CD4-positive, alpha-beta memory T cell (primary cell): ENCODE measurements at places on chromosomes 3 and 15.

- DNase-seq: no peak
Observed at GRCh38 chr3:182711261-182711683, 82.0 kb upstream of the ATP11B start.

DNA sequence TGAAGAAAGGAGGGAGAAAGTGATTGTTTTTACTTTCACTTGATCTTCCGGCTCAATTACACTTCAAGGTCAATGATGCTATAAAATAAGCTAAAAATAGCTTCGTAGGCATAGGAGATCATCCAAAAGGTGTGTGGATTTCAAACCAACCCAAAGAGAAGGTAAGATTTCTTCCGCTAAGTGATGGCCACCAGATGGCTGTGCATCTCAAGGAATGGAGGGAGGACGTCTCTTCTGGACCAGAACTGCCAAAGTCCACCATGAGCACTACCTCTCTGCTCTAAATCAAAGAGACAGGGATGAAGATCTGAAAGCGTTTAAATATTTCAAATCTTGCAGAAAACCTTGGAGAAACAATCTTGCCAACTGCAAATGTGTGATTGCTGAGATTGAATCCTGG is 199.1 kb upstream of the ZPLD1 start:
- DNase-seq: no peak

DNA sequence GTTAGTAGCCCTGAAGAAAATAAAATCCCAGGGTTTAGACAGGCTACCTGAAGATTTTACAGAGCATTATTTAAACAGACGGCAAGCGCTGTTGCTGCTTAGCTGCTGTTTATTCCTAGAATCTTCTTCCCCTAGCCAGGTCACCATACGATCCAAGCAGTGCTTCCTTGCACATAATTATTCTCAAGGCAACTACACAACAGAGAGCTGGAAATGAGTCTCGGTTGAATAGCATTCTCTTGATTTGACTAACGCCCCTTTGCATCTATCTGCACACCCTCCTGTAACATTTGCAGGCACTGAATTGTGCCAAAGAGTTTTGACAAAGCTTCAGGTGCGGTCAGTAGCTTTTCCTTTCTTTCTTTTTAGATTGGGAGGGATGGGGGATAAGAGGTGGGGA is 564.4 kb downstream of the TBL1XR1 start:
- DNase-seq: no peak

DNA sequence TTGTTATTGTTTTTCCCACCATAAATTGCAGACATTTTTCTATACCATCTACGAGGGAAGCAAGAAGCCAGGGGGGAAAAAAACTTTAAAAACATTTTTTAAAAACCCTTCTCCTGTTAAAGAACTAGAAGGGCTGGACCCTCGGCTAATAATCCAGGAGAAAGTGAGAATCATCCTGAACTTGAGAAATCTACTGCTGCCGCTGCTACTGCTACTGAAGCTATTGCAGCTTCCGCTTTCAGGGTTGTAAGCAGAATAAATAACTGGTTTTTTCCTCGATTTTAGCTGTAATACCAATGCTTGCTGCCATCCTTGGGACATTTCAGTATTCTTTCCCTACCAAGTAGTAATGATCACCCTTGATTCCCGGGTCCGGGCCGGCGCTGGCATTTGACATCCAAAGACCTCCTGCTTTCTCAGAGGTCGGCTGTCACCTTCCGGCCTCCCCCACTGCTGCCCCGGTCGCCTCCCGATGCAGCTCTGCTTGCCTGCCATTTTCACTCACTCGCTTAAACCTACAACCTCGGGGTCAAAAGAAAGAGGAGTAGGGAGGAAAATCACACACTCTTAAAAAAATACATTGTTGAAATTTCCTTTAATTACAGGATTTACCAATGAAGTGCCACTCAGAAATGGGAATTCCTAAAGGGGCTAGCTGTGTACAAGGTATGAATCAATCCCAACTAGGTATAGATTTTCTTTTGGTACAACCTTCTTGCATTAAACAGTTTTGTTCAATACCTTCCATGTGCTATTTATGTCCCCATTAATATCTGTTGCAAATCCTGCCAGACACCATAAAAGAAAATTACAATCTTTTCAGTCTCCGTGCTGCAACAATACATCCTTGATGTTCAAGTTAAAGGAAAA is 674 bp upstream of the MECOM start:
- no peak for DNase-seq

DNA sequence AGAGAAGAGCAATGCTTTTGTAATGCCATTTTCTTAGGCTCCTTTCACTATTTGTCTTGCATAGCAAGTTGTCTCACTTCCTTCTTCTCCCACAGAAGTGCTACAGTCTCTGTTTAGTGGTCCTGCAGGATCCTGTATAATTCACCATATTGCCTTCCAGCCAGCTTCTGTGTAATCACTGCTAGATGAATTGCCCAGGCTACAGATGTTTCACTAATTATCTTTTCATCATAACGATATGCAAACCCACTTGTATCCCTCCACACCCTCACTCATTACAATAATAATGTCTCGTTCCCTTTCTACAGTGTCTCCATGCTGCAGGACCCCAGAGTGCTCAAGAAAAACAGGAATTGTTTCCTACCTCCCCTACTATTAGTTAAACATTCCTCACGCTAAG is 402.9 kb downstream of the TBL1XR1 start:
- no peak for DNase-seq

DNA sequence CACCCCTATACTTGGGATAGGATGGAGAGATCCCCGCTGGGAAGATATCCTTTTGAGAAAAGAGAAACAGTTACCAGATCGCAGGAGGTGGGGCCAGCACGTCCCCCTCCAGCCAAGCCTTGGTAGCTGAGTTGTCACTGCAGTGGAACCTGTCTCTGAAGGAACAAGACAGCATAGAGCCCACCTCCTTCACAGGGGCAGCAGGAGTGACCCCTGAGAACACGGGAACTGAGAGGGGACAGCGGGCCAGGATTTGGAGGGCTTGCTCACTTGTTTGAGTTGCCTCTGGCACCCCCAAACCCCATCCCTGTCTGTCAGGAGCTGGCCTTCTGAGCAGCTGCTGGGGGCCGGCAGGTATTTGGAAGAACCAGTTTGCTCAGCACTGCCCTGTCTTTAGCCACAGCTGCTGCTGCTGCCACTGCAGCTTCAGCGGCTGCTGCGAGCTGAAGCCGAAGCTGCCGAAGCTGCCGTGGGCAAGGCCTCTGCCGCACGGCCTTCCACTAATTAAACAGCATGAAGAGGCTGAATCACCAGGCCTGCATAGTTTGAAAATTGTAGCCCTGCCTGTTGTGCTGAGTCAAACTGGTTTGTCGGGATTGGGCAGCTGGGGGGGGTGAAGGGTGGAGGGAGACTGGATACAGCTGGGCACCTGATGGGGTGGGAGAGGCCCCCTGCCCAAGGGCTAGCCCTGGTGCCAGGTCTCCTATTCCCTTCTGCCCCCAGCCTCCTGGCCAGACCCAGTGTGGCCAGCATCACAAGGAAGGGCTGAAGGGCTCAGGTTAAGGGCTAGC is 4.0 kb downstream of the EPHB3 start:
- no peak for DNase-seq

GRCh38 chr3:72694398-72694797 is 153.8 kb downstream of the SHQ1 start:
- DNase-seq: no peak

GRCh38 chr3:176590722-176591121 is 606.6 kb downstream of the TBL1XR1 start:
- no peak for DNase-seq
